ENCODE measurements at places on chromosomes 13 and 19.

GRCh38 chr13:54357284-54357933 lies 1328.8 kb downstream of the OLFM4 start:
- DNase-seq = no peak

DNA sequence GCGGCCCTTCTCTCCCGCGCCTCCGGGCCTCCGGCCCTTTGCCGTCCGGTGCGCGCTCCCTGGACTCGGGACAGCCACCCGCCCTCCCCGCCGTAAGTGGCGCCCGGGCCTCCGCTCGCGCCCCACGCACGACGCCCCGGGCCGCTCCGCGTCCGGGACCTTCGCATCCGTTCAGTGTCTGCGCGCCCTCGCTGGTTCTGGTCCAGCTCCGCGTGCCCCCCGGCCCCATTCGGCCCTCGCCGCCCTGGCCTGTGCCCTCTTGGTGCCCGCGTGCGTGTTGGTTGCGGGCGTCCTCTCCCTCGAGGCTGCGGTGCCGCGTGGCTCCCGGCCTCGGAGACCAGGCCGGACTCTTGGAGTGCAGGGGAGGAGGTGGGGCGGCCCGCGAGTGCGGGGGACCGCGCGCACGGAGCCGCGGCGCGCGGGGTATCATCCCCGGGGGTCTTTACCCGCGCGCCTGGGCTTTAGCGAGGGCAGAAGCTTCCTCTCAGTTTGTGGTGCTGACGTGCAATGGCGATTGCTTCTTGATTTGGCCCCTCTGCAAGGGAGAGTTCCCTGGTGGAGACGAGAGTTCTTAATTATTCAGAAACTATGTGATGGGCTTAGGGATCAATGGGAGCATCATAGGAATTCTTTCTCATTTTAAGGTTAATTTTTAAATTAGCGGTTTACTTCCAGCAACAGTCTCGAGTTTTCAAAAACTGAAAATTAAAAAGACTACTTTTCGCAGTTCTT lies 757 bp downstream of the WASF3 start:
- DNase-seq = peak; percentile 10

DNA sequence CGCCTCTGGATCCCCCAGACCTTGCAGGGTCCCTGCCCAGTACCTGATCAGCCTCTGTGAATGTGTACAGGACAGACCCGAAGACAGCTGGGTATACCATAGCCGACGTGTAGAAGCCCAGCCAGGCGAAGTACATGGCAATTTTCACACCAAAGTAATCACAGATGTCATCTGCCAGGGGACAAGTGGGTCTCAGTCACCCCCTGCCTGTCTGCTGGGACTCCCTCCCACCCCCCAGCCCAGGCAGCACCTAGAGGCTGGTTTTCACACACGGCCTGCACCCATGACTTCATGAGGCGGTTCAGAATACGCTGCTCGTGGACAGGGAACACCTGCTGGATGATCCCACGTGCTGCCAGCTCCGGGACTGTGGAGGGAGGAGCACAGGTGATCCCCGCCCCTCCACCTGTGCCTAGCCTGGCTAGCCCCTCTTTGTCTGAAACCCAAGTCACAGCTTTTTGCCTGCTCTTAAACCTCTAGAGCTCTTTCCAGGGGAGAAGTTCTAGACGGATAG lies 3.6 kb downstream of the ANO8 start:
- no peak for DNase-seq

GRCh38 chr19:13095393-13095784 lies 7.3 kb downstream of the LYL1 start:
- no peak for DNase-seq

- no peak for DNase-seq
Measured at GRCh38 chr19:7685546-7686445, 5.2 kb downstream of the TRAPPC5 start.

GRCh38 chr13:50419331-50419865 lies 404.2 kb downstream of the KCNRG start:
- no peak for DNase-seq

DNA sequence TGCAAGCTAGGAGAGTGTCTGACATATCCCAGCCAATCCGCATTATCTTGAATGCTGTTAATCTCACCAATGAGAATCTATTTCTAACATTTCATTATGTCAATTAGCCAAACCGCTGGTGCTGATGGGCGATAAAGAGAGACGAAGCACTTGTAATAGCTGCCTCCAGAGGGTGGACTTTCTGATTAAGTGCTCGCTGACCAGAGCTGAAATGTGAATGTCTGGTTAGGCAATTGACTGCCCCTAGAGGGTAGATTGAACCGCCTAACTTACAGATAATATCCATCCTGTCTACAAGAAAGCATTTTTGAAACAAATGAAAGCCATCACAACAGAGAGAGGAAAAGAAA lies 552 bp upstream of the GRWD1 start:
- DNase-seq = peak; percentile 92

- no peak for DNase-seq
Measured at GRCh38 chr13:58963321-58963720, 1200.4 kb downstream of the DIAPH3 start.

- peak; percentile 48 for DNase-seq
Measured at GRCh38 chr19:5953030-5953589, 24.8 kb downstream of the RANBP3 start.

- no peak for DNase-seq
Measured at GRCh38 chr19:10332158-10332964, 968 bp downstream of the RAVER1 start.

- peak; percentile 89 for DNase-seq
Measured at GRCh38 chr13:36029166-36029565, 102.0 kb downstream of the DCLK1 start.

DNA sequence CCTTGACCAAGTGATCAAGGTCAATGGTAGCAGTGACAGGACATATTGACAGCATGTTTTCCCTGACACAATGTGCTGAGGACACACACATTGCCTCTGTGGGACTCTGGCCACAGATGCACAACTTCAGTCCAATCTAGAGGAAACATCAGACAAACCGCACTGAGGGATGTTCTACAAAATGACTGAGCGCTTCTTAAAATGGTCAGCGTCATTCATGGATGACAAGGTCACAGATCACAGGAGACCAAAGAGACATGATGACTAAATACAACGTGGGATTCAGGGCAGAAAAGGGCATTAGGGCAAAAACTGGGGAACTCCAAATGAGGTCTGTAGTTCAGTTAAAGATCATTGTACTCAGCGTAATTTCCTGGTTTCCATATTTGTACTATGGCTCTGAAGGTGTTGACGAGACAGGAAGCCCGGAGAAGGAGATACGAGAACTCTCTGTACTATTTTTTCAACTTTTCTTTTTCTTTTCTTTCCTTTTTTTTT lies 20.6 kb downstream of the PBX4 start:
- no peak for DNase-seq

- DNase-seq = no peak
Measured at GRCh38 chr13:44790289-44790688, 199.0 kb downstream of the NUFIP1 start.

GRCh38 chr19:41920882-41921576 lies 7.2 kb downstream of the ERFL start:
- DNase-seq = no peak

GRCh38 chr13:22062478-22063205 lies 391.8 kb downstream of the FGF9 start:
- DNase-seq = peak; percentile 3

GRCh38 chr13:40565282-40566148 lies 100.9 kb downstream of the FOXO1 start:
- DNase-seq = no peak

- DNase-seq = peak; percentile 84
Measured at GRCh38 chr13:45219938-45220375, 19.1 kb upstream of the KCTD4 start.

DNA sequence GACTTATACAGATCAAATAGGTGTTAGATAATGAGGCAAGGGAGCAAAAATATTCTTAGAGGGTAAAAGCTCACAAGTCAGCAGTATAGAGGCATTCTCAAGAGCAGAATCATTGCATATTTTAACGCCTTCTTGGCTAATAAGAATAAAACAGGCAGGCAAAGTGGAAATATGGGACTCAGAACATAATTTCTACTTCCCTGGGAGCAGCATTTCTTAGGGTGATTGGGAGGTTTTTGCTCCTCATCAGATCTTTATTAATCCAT lies 39.6 kb downstream of the LHFPL6 start:
- DNase-seq = peak; percentile 28

GRCh38 chr13:24194447-24194846 lies 33.9 kb downstream of the SPATA13 start:
- no peak for DNase-seq

GRCh38 chr13:34459856-34460255 lies 482.2 kb upstream of the NBEA start:
- no peak for DNase-seq

- DNase-seq = peak; percentile 56
Measured at GRCh38 chr19:33406521-33407139, 33.1 kb downstream of the CEBPG start.

GRCh38 chr19:1243768-1244692 lies 2.5 kb downstream of the ATP5F1D start:
- peak; percentile 82 for DNase-seq

GRCh38 chr13:47858042-47859025 lies 142.7 kb downstream of the SUCLA2 start:
- DNase-seq = peak; percentile 50

DNA sequence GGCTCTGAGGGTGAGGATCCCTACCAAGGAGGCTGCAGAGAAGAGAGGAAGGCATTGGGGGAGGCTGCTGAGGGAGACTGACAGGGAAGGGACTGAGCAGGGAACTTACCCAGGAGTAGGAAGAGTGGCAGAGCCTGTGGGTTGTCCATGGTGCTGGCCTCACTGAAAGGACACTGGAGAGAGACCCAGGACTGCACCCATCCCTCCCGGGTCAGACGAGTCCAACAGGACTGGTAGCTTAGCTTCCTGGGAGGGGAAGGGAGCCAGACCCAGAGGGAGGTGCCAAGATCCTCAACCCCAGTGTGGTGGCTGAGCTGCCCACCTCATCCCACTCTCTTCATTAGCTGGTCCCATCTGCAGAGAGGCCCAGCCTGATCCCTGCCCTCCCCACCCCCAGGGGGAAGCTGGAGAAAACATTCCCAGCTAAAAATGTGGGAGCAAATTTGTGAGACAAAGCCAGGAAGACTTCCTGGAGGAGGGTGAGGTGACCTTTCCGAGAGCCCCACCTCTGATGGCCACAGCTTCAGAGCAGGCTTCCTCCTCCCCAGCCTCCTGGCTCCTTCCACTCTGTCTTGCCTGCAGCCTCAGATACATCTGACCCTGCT lies at the start of gene VSIG10L:
Gene VSIG10L (minus strand): TSS at position 164 of the 605 bp plus-strand sequence. CDS start 15 bp downstream, at position 149.
- no peak for DNase-seq

DNA sequence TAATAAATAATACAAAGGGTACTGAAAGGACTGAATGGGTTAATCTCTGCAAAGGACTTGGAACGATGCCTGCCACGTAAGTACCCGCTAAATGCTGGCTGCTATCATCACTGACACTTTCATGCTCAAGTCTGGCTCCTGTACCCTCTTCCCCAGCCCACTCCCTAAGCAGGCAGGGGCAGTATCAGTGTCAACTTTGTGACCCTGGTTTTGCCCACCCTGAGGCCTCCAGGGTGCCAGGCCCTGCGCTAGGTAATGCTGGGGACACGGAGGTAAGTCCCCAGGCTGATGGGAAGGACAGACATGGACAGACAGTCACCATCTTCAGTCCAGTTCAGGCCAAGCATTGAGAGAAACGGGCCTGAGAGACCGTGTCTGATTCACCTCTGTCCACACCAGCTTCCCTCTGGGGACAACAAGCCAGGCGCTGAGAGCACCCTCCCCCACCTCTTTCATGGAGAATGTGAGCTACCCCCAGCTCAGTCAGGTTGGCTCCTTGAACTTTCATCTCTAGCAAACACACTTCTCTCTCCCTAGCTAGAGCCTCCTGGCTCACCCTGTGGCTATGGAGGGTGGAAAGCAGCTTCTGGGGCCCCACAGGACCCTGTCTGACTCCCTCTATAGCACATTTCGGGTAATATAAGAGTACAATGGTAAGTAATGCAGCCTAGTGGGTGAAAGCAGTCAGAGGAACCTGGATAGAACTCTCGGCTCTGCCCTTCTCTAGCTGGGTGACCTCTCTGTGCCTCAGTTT lies 800 bp downstream of the ETFB start:
- DNase-seq = peak; percentile 34

DNA sequence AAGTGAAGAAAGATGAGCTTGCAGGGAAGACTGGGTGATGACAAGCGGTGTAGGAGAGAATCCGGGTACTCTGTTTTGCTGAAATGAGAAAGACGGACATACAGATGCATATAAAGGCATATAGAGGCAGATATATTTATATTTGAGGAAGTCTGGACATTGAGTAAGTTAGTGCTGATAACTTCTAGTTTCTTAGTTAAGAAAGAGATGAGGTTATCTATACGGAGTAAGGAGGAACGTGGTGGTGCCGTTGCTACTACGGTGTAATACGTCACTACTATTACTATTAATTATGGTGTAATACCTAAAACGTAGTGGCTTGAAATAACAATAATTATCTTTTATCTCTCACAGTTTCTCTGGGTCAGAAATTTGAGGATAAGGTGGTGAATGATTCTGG lies 9.8 kb upstream of the CPB2 start:
- DNase-seq = no peak

- no peak for DNase-seq
Measured at GRCh38 chr13:101916775-101917474, 464.4 kb downstream of the ITGBL1 start.

GRCh38 chr19:17104679-17105078 lies 29.1 kb downstream of the MYO9B start:
- no peak for DNase-seq

DNA sequence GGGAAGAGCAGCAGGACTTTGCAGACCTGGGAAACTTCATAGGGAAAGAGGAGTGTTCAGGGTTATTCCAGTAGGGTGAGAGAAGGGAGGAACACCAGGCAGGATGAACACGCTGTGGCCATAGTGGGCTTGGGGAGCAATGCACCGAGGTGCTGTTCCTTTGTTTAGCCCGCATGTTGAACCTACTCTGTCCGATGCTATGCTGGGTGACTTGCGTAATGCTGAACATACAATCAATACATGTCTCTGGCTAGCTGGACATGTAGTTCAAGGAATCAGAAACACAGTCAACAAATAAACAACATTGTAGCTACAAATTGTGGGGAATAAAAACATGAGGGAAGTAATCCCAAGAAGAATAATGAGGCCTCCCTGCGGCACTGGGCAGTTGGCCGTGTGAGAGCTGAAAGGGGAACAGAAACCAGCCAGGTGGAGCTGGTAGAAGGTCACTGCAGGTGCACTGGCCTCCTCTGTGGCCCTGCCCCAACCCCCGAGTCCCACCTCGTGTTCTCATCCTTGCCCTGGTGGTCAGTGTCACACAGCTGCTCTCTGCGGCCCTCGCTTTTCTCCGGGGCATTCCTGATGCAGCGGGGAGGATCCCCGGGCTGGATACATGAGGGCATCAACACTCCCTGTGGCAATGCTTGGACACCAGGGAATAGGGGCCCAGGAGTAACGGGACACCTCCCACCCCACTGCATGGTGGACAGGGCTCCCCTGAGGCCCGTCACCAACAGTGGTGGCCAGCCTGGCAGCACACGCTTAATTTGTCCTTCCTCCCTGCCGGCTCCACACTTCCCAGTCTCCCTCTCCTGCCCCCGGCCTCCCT lies 36.9 kb upstream of the TUBGCP3 start:
- no peak for DNase-seq

DNA sequence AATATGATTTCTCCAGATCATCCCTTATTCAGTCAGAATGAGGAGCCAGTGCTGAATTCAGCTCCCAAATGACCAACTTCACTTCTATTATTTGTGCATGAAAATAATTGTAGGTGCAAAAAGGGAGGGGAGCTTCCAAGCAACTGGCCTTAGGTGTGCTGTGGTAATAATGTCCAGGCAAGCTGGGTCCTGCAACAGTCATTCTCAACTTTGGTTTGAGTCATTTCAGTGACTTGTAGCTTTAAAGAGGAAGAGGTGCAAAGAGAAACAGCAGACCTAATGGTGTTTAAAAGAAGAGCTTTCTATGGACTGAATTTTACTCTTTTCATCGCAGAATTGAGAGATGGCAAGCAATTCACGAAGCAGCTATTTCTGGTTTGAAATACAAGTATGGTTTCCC lies 29.2 kb upstream of the FGF9 start:
- no peak for DNase-seq

Data from fibroblast of skin of back (primary cell).